ENCODE measurements at places on chromosomes 7 and 10.

GRCh38 chr10:79982861-79983260 is 34.0 kb upstream of the SFTPD start:
- DNase-seq: no peak

- DNase-seq: no peak
Observed at GRCh38 chr7:156892081-156892800, 742 bp downstream of the LMBR1 start.

- DNase-seq: no peak
Observed at GRCh38 chr7:148291799-148292198, 298.8 kb upstream of the C7orf33 start.

- DNase-seq: no peak
Observed at GRCh38 chr7:7427363-7427762, 108.3 kb downstream of the COL28A1 start.

DNA sequence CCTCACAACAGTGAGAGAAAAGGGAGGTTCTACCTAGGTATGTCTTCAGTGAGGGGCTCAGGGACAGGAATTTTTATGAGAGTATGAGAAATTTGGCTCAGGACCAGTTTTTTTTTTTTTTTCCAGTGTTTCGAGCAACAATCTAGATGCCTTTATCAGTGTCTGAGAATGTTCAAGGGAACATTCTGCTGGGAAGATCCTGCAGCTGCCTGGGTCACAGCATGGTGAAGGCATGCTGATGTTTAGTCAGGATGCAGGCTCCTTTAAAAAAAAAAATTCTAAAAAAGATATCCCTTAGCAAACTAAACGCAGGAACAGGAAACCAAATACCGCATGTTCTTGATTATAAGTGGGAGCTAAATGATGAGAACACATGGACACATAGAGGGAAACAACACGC is 31.0 kb downstream of the SBDS start:
- DNase-seq: no peak

GRCh38 chr7:19114551-19114855 is 2.9 kb downstream of the TWIST1 start:
- DNase-seq: no peak

DNA sequence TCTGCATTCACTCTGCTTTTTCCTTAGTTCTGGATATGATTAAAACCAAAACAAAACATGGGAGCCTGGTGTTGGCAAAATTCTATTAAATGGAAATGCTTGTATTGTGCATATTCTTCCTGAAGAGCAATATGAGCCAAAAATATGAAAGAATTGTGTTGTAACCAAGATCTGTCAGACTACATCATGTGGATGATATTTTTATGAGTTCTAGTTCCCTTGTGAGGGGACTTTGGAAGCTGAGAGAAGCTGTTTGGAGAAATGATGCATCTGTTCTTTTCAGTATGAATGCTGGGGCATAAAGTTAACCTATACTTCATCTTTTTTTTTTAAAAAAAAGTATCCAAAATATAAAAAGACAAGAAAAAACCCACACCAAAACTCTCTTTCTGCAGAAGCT is 782.7 kb downstream of the ANKRD7 start:
- DNase-seq: no peak

GRCh38 chr10:47340608-47341170 is 7.5 kb upstream of the RBP3 start:
- no peak for DNase-seq

GRCh38 chr10:120984221-120984620 is 133.1 kb downstream of the WDR11 start:
- no peak for DNase-seq

DNA sequence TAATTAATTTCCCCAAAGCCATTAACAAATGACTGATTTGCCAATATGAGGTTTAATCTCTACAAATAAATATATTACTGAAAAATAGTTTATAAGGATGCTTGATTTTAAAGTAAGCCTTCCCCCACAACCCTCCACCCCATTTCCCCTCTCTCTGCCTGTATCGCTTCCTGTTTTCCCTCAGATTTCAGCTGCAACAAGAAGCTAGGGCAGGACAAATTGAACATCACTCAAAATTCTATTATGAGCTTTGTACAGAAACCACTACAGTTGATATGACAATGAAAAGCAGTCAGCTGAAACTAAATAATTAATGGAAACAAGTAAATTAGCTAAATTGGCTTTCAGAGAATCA is 109.0 kb upstream of the SP4 start:
- DNase-seq: no peak

- no peak for DNase-seq
Observed at GRCh38 chr10:112307358-112308124, 24.3 kb downstream of the TECTB start.

- peak; percentile 93 for DNase-seq
Observed at GRCh38 chr7:126700807-126701604, 551.7 kb downstream of the GRM8 start.

GRCh38 chr10:10819206-10819856 is 198.3 kb upstream of the CELF2 start:
- no peak for DNase-seq

- DNase-seq: no peak
Observed at GRCh38 chr10:86970162-86970981, 2.1 kb downstream of the ADIRF start.

DNA sequence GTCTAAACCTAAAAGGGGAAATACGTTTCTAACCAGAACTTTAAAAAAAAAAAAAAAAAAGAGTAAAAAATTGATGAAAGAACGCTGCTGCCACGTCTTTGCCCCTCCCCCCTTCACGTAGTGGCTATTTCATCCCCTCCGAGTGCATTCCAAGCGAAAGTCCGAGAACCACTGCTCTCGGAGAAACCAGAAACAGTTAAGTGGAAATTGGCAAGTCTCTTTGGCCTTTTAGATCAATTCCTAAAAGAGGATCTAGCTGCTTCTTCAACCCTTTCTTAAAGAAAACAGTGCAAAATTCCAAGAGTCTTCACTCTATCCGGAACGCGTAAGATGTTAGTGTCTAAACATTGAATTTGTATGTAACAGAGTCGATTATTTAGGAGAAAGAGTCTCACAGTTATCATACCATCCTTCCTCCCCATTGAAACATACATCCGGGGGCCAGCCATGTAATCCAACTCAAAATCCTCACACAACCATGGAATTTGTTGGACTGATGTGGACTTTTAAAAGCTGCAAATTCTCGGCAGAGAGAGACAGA is 1.1 kb downstream of the P4HA1 start:
- DNase-seq: no peak

- no peak for DNase-seq
Observed at GRCh38 chr10:91054325-91054724, 133.4 kb upstream of the ANKRD1 start.
